GM18507 (cell line): ENCODE measurements at places on chromosomes 6 and 20.

- no peak for DNase-seq
Observed at GRCh38 chr6:16844183-16844582, 82.9 kb upstream of the ATXN1 start.

GRCh38 chr20:23146181-23146580 lies 60.1 kb upstream of the CD93 start:
- no peak for DNase-seq

DNA sequence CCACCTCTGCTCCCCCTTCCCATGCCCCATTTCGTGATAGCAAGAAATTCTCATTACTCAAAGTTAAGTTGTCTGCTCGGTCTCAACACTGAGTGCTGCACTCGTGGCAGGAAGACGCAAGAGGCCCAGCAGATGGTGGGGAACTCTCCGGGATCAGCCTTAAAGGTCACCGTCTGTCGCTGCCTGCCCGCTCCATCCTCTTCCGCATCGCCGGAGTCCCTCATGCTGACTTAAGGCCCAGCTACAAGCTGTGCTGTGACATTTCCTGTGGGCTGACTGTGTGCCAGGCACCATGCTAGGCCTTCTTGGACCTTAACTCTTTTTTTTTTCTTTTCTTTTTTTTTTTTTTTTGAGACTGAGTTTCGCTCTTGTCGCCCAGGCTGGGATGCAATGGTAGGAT lies 17.8 kb downstream of the GRM4 start:
- no peak for DNase-seq

GRCh38 chr6:80098392-80098791 lies 8.1 kb upstream of the BCKDHB start:
- DNase-seq, result no peak

DNA sequence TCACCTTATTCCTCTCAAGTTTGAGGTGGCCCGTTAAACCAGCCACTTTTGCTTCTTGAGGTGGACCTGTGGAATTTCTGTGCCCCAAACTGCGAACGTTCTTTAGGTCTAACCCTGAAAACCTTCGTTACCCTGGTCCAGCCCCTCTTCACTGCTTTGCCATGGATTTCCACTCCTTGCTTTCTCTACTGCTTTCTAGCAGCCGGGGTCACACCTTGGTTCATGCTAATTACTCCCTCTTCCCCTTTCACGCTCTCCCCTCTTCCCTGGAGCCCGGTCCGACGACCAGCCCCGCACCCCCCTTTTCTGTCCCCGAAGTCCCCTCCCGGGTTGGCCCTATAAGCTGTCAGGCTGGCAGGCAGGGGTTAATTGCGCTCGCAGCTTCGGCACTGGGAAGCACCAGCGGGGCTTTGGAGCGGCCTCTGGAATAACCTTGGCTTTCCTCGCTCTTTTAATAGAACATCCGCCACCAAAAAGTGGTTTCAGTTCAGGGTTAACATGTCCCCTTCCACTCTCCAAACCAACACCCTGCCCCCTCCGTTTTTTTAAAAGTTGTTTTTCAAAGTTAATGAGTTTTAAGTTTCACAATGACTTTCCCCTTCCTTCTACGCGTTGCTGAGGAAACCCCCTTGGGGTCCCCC lies 1.4 kb upstream of the HIVEP1 start:
- no peak for DNase-seq

GRCh38 chr6:2230659-2231277 lies 14.6 kb downstream of the GMDS start:
- DNase-seq, result no peak

- DNase-seq, result no peak
Observed at GRCh38 chr6:5501837-5502236, 240.5 kb downstream of the FARS2 start.

DNA sequence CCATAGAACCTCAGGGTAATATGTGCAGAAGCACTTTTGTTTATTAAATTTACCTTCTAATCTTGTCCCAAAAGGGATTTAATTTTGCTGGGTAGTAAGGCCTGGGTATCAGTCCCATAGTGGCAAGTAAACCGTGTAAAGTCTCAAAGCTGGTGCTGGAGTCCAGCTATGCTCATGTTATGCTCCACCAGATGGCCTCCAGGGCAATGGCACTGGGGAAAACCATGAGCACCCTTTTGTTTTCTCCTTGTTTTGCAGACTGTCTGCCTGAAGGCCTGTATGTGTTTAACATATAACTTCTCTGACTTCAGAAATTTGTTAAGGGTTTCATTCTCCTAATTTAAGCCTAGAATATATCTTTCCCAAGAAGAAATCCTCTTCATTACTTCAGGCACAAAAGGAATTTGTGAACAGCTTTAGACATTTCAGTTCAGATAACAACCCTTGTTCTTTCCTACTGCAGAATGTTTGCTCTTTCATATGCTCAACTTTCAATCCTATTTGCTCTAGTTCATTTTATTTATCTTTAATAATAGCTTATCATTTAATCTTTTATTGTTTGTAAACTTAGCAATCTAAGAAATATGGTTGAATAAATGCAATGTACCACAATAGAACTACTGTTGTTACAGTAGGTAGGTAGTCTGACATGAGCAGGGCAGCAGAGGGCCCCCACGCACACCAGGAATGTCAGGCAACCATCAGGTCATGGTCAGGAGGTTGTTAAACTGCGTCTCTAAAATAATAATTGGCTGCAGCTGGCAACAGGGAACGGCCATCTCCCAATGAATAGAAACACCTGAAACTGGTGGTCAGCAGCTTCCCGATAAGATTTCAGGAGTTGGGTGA lies 162.8 kb downstream of the TENT5A start:
- no peak for DNase-seq

GRCh38 chr6:119669221-119669620 lies 319.7 kb upstream of the MAN1A1 start:
- no peak for DNase-seq

DNA sequence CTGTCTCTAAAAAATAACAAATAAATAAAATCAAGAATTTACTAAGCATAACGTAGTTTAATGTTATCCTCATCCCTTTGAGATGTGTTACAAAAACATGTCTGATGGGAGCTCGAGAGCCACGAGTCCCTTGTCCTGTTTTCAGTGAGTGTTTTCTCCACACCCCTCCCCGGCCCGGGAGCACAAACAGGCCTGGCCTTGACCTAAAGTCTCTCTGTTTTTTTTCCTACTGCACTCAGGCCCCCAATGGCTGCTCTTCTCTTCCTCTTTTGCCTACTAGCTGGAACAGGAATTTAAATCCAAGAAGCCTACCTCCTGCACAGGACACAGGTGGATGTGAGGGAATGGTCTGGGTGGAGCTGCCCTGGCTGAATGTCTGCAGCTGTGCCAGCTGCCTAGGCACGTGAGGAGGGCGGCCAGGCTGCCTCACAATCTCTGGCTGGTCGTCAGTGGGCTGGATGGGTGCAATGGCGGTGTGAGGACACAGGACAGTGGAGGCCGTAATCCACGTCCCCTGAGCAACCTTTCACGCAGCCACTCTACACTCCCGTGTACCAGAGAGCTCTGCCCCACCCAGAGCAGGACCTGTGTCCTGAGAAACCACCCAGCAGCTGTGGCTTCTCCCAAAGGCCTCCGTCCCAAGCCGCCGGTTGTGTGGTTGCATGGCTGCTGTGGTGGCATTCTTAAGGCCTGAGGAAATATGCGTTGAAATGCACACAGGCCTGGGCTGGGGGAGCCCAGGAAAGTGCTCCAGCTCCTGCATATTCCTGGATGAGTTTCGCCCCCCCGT lies 117.5 kb downstream of the FAM120B start:
- no peak for DNase-seq

- no peak for DNase-seq
Observed at GRCh38 chr20:11791835-11792567, 125.7 kb upstream of the BTBD3 start.

DNA sequence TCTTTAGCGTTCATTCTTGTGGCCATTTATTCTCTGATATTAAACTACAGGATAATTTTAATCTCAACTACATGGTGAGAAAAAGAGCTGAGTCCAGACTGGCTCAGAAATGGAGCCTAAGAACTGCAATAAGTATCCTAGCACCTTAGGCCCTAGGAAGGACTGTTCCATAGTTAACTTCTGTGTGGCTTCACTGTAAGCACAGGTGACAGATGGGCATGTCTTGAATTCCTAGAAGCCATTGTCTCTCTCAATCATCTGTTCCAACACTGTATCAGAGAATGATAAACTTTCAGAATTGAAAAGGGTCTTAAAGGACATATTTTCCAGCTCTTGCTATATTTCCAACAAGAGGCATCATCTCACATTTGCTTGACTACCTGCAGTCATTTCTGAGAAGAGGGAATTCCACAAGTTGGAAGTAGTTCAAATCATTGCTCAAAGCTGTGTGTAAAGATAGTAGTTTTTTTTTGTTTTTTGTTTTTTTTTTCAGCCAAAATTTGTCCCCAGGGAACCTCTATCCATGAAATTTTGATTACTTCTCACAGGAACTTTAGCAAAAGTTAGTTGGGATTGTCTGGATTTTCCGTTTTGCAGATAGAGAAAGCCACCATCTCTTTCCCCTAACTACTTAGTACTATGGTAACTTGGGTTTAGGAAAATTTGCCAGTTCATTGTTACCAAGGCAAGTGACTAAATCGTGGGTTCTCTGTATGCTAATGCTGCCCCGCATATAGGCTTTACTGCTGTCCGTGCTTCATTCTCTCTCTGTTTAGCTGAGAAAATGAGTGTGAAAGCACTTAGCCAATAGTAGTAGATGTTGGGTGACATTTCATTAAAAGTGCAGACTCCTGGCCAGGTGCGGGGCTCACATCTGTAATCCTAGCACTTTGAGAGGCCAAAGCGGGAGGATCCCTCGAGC lies 47.2 kb downstream of the KCNS1 start:
- DNase-seq, result no peak

GRCh38 chr20:44720997-44721784 lies 6.0 kb downstream of the CCN5 start:
- DNase-seq, result no peak

GRCh38 chr6:146950351-146950835 lies 253.8 kb upstream of the STXBP5 start:
- no peak for DNase-seq

- no peak for DNase-seq
Observed at GRCh38 chr6:132506869-132507808, 5.8 kb downstream of the STX7 start.

- DNase-seq, result no peak
Observed at GRCh38 chr6:14474816-14475215, 357.2 kb downstream of the CD83 start.

DNA sequence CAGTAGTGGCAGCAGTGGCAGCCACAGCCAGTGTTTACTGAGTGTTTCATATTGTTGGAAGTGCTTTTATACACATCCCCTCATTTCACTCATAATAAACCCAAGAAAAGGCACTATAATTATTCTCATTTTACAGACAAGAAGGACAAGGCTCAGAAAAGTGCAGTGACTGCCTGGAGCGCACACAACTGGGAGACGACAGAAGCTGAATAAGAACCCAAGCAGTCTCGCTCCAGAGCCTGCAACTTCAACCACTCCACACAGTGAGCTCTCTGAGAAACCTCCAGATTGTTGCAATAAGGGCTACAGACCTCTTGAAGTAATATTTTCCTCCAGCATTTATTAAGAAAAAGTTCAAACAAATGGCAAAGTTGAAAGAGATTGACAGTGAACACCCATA lies 76.9 kb downstream of the PLCG1 start:
- no peak for DNase-seq

- DNase-seq, result no peak
Observed at GRCh38 chr6:24840187-24840586, 41.5 kb upstream of the ARMH2 start.
